ENCODE measurements at places on chromosomes 12 and 14.

GRCh38 chr12:5840944-5841343 is 104.1 kb downstream of the ANO2 start:
- no peak for DNase-seq

DNA sequence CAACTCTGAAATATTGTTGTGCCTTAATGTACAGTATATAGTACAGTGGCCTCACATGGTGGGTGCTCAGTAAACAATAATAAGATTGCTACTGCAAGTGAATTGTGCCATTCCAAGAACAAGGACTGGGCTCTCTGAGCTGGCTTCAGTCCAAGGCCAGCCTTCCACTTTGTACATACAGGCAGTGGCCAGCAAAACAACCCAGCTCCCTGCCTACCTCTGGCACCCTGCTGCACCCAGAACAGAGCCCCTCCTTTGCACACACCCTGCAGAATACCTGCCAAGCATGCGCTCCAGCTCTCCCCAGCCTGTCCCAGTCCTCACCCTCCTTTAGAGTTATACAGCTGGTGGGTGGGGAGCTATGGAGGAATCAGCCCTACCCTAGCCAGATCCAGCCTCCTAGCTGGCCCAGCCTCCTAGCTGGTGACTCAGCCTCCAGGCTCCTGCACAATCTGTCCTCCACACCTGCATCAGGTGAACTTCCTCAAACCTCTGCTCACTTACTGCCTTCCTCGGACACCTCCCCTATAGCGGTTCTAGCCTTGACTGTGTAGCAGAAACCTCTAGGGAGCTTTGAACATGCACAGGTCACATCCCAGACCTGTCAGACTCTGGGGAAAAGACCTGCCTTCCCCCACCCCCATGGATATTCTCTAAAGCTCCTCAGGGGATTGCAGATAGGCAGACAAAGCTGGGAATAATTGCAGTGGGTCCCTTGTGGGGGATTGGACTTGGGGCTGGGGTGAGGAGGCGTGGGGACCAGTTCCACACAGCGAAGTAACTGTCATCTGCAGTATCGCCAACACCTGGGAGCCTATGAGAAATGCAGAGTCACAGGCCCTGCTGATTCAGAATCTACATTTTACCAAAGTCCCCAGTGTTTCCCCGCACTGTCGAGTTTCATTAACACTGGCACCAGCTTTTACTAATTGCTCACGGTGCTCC is 17.9 kb downstream of the ZDHHC22 start:
- no peak for DNase-seq

DNA sequence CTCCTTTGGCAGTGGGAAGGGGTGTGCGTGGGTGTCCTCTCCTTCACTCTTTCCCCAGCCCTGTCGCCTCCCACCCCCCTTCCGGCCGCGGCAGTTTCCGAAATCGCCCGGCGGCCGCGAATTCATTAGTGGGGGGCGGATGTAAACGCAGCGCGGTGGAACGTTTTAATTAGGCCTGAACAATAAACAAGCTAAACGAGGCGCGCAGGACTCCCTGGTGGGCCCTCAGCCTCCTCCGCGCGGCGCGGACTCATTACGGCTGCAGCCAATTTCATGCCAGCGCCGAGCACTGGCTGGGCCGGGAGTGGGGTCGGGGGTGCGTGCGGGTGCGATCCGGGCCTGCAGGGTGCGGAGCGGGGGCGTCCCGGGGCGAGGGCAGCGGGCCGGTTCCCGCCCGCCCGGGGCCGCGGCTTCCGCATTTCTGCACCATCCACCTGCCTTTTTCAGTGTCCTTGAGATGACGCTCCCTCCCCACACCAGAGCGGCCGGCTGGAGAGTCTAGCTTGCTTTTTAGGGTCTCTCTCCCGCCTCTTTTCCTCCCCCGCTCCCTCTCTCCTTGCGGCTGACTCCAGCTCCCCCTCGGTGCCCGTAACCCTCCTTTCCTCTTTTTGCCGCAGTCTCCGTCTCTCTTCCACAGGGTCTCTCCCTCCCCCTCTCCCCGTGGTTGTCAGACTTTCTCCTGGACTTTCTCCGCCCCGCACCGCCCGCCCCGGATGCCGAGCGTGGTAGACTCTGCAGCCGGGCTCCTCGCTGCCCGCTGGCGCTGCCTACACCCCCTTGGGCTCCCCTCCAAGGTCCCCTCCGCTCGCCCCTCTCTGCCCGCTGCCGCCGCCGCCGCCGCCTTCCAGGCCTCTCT is at the start of gene CISTR:
TSS of gene CISTR (minus strand) at position 644 of the 856 bp plus-strand sequence.
- no peak for DNase-seq

DNA sequence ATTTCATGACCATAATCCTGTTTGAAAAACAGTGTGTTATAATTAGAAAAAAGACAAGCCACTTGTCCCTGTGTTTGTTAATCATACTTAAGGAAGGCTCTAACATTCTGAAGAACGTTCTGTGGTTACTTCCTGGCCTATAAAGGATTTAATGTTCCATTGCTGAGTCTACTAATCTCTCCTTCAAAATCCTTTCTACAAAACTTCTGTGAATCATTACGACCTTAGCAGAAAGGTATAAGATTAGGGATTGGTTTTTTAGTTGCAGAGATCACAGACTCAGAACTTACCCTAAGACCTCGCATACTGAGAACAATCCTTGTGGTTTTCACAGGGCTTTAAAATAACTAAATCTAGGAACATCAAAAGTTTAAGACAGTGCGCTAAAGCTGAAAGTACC is 48.3 kb downstream of the TMCC3 start:
- DNase-seq, result no peak

- no peak for DNase-seq
These were observed 31.9 kb downstream of the BMP4 start for GRCh38 chr14:53924753-53925152.
